ENCODE measurements at places on chromosomes 7 and 10.

GRCh38 chr7:69708857-69709256 lies 110.6 kb downstream of the AUTS2 start:
- no peak for DNase-seq

DNA sequence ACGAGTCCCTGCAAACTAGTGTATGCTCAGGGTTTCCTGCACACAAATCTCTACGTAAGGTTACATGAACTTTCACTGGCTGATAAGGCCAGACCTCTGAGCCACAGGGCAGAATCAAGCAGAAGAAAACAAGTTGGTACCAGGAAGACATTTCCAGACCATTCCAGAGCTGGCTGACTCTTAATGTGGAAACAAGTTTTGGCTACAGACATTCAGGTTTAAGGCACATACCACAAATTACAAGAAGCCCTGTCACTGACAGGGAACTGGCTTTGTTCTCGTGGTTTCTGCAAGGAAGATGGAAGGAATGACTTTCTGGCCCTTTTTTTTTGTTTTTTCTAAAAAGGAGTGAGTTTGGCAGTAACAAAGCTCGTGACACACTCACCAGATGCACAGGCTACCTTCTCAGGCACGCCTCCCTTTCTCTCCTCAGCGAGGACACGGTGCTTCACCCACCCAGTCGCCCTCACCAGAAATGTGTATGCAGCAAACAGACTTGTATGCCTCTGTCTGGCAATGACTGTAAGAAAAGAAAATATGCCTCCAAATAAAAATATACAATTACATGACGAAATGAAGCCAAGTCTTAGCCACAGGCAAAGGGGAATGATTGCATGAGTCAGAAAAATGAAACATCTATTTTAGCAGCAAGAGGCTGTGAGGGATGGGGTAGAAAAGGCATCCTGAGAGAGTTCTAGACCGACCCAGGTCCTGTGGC lies 22.6 kb downstream of the PLAC9 start:
- DNase-seq, result no peak

GRCh38 chr10:65531545-65531944 lies 1394.3 kb upstream of the LRRTM3 start:
- no peak for DNase-seq

- DNase-seq, result no peak
These were observed 44.5 kb downstream of the PODXL start for GRCh38 chr7:131511774-131512535.

GRCh38 chr7:20793694-20794394 lies 7.2 kb upstream of the SP8 start:
- DNase-seq, result no peak

All from naive thymus-derived CD8-positive, alpha-beta T cell (primary cell).